ENCODE measurements at places on chromosomes 6 and 20.

- peak; percentile 47 for DNase-seq
These were observed 15.5 kb upstream of the TCFL5 start for GRCh38 chr20:62876902-62877816.

GRCh38 chr6:119241111-119241465 is 108.5 kb downstream of the MAN1A1 start:
- DNase-seq, result peak; percentile 25

- DNase-seq, result no peak
These were observed 91.5 kb upstream of the ZNF217 start for GRCh38 chr20:53685070-53685595.

GRCh38 chr6:30601436-30601814 is 15.6 kb downstream of the PPP1R10 start:
- no peak for DNase-seq

- no peak for DNase-seq
These were observed 48.7 kb downstream of the EYA4 start for GRCh38 chr6:133289733-133290306.

- DNase-seq, result no peak
These were observed 7.9 kb upstream of the ARMC12 start for GRCh38 chr6:35728683-35729678.

- no peak for DNase-seq
These were observed 2.7 kb upstream of the C6orf163 start for GRCh38 chr6:87341899-87342298.

GRCh38 chr6:33979750-33980149 is 166.1 kb downstream of the GRM4 start:
- no peak for DNase-seq

DNA sequence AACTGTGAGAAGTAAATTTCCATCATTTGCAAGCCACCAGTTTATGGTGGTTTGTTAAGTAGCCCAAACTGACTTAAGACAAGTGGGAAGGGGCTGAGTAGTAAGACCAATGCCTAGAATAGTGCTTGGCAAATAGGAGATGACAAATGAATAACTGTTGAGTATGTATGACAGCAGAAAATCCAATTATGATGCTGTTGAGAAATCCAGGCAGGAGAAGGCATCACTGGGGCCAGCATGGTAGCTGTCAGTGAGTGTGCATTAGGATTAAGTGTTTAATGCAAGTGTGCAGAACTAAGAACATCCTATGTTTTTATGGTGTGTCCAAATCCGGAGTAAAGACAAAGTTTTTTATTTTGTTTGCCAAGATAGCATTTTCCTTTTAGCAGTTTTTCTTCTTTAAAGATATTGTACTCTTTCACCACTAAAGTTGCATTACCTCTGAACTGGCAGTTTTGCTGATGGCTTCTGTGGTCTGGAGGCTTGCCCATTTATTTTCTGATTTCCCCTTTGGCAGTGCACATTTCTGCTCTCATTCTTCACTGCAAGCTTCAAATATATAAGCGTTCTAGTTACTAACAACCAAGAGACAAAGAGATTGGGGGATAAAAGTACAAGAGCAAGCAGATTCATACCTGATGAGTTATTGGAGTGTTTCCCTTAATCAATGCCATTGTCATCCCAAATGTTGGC is 289.7 kb downstream of the KCNQ5 start:
- no peak for DNase-seq

- no peak for DNase-seq
These were observed 392.3 kb downstream of the PLCB1 start for GRCh38 chr20:8524101-8525016.

GRCh38 chr20:54079652-54080051 is 9.3 kb upstream of the BCAS1 start:
- DNase-seq, result peak; percentile 24

DNA sequence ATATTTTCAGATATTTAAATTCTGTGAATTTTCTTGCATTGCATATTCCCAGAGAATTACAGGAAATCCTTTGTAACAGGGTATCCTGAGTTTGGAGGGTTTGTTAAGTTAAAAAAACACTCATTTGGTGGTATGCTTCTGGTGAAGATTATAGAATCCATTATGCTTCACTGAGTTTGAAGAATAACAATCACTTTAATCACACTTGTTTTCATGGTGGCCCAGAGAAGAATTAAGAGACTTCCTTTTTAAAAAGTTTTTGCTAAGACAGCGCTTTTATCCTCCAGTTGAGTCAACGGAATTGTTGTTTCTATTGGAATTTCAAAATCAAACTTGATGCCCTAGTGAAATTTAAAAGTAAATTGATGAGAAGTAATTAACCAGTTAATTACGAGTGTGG is 17.4 kb downstream of the PLEKHG1 start:
- DNase-seq, result no peak

GRCh38 chr20:34337544-34337943 is 25.5 kb upstream of the ITCH start:
- DNase-seq, result no peak

GRCh38 chr6:28124350-28124970 is at the start of gene ZSCAN16:
TSS of gene ZSCAN16 (plus strand) at chr6:28124609. CDS start at chr6:28125444, 835 bp downstream.
- DNase-seq, result peak; percentile 94

DNA sequence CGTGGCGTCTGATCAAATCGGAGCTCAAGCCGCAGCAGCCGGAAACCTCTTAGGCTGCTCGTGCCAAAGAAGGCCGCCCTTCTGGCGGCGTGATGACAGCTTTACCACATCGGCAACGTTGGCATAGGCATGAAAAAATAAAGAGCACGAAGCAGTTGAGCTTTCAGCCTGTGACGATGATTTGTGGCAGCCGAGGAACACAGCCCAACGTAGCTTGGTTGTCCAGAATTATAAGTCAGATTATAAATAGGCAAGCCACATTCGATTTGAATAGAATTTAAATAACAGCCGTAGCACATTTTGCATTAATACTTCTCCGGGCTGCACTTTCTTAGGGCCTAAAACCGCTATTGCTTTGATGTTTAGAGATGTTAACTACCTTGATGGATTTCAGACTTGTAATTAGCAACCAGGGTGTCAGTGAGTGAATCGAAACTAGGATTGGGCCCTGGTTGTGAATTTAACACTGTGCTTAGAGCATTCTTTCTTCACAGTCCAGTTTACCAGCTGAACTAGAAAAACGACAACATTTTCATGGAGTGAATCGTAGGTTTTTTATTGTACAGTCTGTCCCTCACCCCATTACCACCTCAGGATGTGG is 864 bp upstream of the BCLAF1 start:
- peak; percentile 96 for DNase-seq
